ENCODE measurements at places on chromosomes 2 and 18.
A peak's percentile ranks its signal among the peaks of the same experiment; 100 is the strongest.

DNA sequence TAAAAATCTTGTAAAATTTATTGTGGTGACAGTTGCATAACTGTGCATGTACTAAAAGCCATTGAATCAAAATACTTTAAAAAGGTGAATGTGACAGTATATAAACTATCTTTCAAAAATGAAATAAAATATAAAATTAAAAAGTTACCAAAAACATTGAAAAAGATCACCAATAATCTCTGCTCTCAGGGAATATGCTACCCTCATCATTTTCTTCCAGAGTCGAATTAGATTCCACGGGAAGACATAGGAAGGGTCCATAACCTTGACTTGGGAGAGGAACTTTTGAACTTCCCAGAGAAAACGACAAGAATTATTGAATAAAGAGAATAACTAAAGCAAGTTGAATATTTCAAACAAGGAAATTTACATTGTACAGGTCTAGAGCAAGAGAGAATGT, 649.5 kb downstream of the NUP35 start:
- no peak for DNase-seq

GRCh38 chr2:30803281-30803680, 4.0 kb downstream of the CAPN13 start:
- DNase-seq = no peak

DNA sequence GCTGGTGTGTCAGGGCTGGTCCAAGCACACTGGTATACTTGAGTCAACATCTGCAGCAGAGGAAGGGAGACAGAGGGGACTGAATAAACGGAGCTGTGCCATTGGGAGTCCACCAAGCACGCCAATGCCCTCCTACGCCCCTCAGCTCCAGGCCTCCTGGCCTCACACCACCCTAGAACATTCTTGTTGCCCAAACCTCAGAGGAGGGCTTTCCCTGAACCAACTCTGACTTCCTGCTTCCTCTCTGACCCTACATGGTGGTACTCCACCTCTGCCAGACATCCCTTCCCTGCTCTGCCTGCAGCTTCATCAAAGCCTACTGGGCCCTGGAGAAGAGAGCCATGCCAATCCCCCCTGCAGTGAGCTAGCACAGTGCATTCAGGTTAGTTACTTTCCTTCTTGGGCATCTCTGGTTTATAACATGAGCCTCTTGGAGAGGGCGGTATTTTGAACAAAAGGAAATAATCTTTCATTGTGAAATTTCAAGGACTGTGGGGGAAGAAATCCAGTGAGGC, 54.4 kb downstream of the ZBTB7C start:
- DNase-seq = no peak

GRCh38 chr2:20935168-20935775, 108.6 kb downstream of the APOB start:
- DNase-seq = no peak

DNA sequence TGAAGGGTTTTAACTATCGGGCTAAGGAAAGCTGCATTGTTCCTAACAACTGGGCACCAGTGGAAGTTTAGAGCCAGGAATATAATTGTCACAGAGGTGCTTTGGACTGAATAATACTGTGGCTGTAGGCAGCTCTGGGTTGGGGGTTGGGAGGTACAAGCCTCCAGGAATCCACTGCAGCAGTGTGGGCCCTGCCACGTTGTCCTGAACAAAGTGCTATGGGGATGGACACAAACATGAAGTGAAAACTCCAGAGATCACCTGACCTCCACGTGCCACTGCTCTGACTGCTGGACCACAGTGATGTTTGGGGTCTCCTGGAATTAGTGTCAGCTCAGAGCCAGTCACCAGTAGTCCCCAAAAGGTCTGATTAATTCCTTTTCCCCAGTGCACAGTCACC, 110.9 kb downstream of the BCL2 start:
- DNase-seq = no peak

DNA sequence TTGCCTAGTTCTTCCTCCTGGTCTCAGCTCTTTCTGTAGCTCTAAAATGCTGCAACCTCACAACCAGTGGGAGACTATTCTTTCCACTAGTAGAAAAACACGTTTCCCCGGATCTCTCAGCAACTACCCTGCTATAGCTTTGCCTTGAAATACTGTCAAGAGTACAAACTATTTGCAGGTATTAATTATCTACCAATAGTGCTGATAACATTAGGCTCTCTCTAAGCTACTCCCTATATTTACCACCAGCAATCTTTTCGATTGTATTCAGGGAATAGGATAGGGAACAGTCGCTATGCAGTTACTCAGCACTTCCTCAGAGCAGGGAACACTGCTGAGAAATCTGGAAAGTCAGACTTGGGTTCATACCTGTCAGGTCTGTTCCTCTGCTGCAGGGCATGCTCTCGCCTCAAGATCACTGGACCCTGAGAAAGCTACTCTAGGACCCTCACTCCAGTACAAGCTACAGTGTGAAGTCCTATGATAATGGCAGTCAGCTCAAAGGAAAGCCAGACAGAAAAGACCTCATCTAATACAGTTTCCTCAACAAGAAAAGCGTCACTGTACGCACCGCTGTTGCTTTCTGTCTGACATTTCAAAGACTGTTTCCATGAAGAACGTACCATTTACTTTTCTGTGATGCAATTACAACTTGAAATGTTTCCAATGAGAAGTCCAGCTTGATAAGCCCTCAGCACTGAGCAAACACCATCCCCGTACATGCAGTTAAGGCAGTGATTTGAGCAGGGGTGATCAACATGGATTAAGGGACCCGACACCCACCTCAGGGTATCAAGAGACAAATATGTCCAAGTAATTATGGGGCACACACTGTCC, 22.7 kb downstream of the GDF7 start:
- DNase-seq = no peak

- no peak for DNase-seq
Measured at GRCh38 chr18:78602430-78602829, 377.2 kb upstream of the SALL3 start.

- peak; percentile 56 for DNase-seq
Measured at GRCh38 chr18:23918395-23919032, 96.0 kb upstream of the TTC39C start.

DNA sequence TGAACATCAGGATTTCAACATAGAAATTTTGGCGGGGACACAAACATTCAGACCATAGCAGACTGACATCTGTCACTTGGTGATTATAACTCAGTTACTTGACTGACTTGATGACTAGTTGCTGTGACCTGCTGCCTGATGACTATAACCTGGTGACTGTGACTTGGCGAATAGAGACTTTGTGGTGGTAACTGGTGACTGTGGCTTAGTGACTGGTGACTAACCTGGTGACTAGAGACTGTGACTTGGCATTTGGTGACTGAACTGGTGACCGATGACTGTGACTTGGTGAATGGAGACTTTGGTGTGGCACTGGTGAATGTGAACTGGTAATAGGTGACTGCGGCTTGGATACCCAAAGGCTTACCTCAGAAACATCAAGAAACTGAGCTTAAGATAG, 563.1 kb upstream of the FAM98A start:
- no peak for DNase-seq

- no peak for DNase-seq
Measured at GRCh38 chr2:196399722-196400691, 228.6 kb upstream of the STK17B start.

DNA sequence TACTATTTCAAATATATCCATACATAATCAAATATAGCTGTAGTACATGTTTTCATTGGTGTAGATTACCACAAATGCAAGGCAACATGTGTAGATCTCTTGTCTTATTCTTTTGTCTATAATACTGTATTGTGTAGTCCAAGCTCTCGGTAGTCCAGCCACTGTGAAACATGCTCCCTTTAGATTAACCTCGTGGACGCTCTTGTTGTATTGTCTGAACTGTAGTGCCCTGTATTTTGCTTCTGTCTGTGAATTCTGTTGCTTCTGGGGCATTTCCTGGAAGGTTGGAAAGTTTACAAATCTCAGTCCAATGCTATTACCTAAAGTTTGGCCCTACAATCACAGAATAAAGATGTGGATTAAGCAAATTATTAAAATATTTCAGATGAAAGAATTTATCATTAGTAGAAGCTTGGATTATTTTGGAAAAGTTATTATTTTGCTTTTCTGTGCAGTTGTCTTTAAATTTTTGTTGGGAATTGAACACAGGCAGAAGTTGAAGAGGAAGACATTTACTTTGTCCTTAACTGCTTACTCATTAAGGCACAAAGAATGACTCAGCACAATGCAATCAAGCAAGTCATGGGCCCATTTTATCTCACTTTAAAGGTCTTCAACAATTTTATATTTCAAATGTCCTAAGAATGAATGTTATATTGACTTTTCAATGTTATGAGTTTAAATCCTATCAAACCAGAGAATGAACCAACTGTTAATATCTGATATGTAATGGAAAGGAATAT, 103.4 kb upstream of the CAVIN2 start:
- DNase-seq = peak; percentile 7

GRCh38 chr2:65845442-65846182, 413.2 kb upstream of the SPRED2 start:
- DNase-seq = no peak

DNA sequence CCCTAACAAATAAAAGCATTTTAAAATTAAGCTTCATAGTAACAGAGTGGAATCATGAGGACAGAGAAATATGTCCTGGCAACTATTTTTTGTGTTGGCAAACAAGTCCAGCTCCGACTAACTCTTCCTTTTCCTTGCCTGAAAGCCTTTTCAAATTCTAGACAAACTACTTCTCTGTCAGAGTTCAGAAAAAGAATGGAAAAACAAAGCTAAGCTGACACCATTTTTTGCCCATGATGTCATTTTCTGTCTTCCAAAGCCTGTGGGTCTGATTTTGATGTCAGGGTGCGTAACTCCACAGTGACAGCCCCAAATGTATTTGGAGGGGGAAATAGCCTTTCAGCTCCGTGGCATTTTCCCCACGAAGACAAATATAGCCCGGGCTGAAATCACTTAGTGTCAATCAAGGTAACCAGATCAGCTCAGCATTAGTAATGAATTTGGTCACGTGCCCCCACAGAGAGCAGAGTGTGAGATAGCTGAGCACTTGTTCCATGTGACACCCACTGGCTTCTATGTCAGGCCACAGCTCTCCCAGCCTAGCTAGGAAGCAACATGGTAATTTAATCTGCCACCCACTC, 233.0 kb upstream of the SIX2 start:
- DNase-seq = no peak

DNA sequence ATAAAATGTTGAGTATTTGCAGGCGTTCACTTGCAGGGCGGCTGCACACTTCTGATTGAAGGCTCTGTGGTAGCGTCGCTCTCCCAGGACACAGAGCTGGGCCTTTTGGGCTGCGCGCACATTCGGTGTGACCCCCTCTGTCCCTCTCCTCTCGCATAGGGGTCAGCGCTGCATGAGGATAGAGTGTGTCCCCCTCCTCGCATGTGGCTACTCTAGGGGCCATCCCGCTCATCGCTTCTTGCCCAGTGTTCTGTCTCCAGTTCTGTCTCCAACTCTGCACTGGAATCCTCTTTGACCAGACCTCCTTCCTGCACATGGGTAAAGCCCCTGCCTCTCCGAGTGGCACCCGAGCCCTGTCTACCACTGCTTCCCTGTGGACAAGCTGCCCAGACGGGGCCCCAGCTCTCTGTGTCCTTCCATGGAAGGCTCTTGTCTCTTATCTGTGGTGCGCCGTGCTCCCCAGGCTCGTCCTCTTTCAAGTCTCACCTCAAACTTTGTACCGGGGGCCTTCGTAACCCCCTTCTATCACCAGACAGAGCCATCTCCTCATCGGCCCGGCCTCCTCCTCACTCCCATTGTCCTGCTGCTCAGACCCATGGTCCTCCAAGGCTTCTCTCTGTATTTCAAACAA, 278.0 kb upstream of the HDAC4 start:
- no peak for DNase-seq

DNA sequence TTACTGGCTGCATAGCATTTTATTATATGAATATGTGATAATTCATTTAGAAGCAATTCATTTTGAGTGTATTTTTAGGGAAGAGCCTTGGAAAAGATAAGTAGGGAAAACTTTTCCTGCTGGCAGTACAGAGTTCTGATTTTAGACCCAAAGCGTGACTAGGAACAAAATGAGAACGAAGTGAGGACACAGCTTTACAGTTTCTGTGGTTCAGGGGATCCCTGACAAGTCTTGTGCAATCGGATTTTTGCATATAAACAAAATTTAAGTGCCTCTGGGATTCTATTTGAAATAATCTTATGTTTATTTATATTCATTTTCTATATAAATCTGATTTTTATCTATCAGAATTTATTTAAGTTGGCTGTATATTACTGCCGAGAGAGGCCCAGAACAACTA, 389.1 kb downstream of the LRRTM1 start:
- DNase-seq = no peak

DNA sequence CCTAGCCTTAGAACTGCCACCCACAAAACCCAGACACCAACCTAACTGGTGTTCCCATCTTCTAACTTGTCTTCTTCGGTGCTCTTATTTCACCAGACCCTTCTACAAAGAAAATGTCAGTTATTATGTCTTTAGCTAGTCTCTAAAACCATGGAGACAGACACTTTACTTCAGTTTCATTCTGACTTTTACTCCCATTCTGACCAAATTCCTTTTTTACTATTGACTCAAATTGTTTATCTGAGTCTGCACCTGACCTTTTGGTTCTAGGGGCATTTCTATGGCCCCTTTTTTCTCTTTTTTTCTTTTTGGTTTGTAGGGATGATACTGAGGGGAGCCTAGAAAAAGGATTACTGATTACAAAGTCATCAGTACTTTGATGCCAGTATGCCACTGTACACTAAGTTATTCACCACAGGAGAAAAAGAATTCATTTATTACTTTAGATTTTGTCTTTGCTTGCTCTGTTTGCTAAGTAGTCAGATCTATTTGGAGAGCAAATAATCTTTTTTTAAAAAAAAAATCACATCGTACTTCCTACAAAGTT, 6.8 kb upstream of the SLC1A4 start:
- DNase-seq = no peak

- DNase-seq = peak; percentile 61
Measured at GRCh38 chr2:63861220-63861822, 19.6 kb downstream of the UGP2 start.

- DNase-seq = no peak
Measured at GRCh38 chr2:128619471-128620325, 301.0 kb upstream of the HS6ST1 start.

DNA sequence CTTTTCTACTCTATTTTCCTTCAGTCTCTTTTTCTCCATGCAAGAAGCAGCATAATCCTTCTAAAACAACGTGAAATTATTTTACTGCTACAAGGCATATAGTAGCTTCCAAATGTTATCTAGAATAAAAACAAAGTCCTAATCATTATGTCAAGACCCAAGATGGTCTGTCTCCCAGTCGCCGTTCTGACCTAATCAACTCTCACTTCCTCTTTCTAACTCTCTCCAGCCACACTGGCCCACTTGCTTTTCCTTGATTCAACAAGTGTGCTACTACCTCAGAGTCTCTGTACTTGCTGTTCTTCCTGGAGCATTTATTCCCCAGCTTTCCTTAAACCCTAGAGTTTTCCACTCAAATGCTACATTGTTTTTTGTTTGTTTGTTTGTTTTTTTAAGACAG, 1491.2 kb downstream of the LRP1B start:
- no peak for DNase-seq

DNA sequence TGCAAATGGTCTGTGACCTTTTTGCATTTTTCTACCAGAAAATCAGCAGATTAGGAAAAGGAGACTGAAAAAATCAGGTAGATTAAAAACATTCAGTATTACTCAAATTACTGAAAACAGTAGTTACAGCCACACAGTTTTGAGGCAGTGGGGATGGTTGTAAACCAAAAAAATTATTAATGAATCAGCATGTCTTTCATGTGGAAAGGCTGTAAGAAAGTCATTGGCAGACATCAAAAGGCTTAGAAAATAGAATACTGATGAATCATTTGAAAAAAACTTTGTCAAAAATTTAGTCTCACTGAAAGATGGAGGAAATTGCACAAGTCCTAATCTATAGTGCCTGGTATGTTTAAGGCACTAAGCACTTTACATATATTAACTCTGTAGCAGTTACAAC, 133.9 kb upstream of the GCFC2 start:
- no peak for DNase-seq

GRCh38 chr2:192123847-192124246, 70.9 kb downstream of the TMEFF2 start:
- no peak for DNase-seq
